ENCODE measurements at places on chromosomes 13 and 19. TPM values are rescaled to one million over a fixed set of nuclear protein-coding genes. Genes with fewer than 3 reads are reported as not detected.

Gene ZNF536
- total RNA-seq, result not detected

DNA sequence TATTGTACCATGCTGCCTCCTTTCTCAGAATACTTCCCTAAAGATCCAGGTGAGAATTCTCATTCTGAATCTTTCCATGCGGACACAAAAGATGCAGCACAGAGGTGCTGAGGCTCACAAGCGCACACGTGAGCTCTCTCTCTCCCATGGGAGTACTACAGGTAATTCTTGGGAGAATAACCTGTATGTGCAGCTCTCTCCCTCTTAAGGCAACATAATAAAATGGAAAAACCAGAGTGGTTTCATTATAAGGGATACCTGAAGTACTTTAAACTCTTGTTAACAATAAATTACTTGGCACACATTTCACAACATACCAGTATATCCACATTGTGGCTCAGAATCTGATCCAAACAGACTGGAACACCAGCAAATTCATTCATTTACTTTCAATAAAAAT is 40.4 kb downstream of the INTS6 start:
- DNase-seq, result no peak

- DNase-seq, result no peak
Measured at GRCh38 chr13:67017276-67017675, 212.9 kb downstream of the PCDH9 start.

GRCh38 chr19:9861503-9861902 is 26.4 kb downstream of the PIN1 start:
- DNase-seq, result no peak

DNA sequence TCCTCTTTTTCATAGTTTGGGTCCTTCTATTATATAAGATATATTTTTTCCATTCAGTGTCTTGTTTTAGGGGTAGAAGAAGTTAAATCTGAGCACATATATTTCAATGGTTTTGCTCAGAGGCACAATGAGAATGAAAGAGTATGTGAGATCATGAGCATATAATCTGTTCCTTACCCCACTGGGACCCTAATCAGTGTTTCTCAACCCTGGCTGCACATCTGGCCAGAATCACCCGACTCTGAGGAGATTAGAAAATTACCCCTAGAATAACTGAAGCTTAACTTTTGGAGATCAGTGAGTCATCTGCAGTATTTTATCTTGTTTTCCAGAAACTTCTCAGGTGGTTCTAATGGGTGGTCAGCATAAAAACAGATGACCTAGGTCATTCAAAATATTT is 782 bp downstream of the CYSLTR2 start:
- DNase-seq, result no peak
